Stimulated activated CD8-positive, alpha-beta memory T cell treated with anti-CD3 and anti-CD28 coated beads, Interleukin-15, amount 100 ng/mL, for 48 hours (primary cell): ENCODE measurements at places on chromosomes 12 and 14.

DNA sequence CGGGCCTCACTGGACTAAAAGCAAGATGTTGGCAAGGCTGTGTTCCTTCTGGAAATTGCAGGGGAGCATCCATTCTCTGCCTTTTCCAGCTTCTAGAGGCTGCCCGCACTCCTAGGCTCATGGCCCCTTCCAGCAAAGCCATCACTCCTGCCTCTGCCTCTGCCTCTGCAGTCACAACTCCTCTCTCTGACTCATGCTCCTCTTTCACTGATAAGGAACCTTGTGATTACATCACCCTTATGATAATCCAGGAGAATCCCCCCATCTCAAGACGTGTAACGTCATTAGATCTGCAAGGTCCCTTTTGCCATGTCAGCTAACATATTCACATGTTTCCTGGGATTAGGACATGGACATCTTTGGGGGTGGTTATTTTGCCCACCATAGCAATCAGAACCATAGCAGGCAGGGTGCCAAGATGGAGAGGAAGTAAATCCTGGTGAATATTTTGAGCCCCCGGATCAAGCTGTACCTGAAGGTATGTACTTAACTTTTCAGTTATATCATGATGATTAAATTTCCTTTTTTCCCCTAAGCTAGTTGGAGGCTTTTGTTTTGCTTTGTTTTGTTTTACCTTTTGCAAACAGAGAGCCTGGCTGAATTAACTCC, 123.6 kb downstream of the SCARB1 start:
- no peak for DNase-seq

DNA sequence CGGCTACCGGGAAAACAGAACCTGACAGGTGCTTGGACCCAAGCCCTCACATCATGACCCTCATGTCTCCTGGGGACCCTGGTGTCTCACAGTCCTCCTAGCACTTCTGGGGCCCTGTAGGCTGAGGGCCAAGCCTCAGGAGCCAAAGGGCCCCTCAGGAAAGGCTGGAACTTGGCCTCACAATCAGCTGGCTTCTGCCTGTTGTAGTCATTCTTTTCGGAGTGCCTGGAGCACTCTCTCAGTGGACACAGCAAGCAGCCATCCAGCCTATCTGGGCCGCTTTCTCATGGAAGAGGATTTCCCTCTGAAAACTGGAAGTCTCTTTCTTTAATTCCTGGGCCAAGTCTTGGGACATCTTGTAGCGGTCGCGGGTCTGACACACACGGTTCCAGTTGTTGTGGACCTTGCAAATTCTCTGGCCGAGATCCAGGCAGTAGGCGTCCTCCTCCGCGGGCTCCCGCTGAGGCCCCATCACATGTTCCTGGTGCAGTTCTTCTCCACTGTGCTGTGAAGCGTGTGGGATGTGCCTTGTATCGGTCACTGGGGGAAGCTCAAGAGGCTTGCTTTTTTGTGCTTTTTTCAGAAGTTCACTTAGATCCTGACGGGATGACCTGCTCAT, 169.3 kb downstream of the EMP1 start:
- no peak for DNase-seq

DNA sequence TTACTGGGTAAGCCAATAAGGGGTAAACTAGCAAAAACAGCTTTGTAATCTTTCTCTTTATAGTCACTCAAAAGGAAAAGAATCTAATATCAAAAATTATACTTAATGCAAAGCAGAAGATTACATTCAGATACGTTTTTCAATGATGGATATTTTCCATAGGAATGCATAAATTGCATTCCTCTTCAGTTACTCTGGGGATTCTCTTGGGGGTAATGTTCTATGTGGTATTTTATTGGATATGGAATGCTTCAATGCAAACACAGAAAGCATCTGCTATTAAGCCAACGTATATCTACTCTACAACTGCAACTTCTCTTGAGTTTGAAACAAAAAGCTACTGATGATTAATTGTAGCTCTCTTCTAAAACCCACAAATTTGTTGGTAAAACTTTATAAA, 106.0 kb downstream of the SLC41A2 start:
- DNase-seq: no peak

DNA sequence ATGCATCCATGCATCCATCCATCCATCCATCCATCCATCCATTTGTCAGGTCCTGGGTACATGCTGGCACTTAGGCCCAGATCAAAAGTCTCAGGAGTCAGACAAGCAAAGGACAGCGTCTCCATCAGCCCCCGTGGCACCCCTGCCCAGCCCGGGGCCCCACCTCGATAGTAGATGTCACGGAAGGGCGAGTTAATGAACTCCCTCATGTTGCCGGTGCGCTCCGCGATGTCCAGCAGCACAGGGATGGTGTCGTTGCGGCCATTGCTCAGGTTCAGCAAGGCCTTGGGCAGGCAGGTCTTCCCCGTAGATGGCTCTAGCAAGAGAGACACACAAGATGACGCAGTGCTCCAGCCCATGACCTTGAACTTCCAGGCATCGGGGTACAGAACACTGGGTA, 30.4 kb downstream of the TRPV4 start:
- DNase-seq: no peak
